ENCODE measurements at places on chromosomes 2 and 18.

GRCh38 chr2:176583607-176584006 lies 314.4 kb downstream of the MTX2 start:
- DNase-seq: peak; percentile 20

GRCh38 chr2:139798391-139798790 lies 1018.2 kb upstream of the NXPH2 start:
- no peak for DNase-seq

- DNase-seq: no peak
Measured at GRCh38 chr18:38961880-38962279, 1396.3 kb upstream of the CELF4 start.

- DNase-seq: no peak
Measured at GRCh38 chr2:176159663-176160250, 2.6 kb downstream of the HOXD3 start.

DNA sequence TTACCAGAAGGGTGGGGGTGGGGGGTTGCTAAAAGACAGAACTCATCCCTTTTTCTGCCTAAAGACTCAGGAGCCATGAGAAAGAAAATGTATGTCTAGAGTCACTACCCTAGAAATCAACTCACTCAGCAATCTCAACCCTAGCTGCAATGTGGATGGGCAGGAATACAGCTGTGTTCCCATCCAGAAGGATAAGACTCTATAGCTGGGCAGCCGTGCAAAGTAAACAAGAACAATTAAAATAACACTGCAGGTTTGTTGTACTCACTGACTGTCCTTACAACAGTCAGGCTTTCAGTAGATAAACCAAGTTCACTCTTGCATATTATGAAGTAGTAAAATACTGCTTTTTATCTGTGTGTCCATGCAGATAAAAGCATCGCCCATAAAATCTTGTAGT lies 74.0 kb downstream of the ESCO1 start:
- DNase-seq: no peak

DNA sequence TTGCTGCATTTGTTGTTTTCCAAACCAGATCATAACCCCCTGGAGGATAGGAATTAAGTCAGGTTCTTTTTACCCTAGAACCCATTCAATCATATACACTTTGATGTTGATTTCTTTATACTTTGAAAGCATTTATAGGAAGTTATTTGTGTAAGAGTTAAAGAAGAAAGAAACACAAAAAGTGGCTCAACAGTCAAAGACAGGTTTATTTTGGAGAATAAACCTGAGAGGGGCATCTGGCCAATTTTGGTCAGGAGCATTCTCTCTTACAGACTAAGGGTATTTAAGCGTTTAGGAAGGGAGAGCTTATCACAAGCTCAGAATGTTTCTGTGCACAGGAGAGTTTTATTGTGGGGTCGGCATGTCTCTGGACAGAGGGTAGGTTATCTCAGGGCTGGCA lies 398.0 kb downstream of the SPAG16 start:
- DNase-seq: no peak

DNA sequence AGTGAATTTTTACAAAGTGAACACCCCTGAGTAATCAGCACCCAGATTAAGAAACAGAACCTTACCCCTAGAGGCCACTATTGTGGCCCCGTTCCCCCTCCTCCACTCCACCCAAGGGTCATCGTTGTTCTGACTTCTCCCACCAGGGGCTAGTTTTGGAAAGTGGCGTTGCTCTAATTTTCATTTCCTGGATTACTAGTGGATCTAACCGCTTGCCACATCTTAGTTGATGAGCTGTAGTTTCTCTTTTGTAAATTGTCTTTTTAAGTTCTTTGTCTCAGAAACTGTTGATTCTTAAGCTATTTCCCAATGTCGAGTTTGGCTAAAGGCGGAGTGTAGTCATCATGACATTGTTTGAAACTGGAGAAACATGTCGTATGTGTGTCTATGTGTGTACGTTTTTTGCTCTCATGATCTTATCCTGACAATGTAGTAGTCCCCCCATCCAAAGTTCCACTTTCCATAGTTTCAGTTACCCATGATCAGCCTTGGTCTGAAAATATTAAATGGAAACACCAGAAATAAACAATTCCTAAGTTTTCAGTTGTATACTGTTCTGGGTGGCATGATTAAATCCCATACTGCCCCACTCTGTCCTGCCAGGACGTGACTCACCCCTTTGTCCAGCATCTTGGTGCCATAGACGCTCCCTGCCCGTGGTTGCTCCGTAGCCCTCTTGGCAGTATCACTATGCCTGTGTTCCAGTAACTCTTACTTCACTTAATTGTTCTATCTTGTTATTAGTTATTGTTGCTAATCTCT lies 71.0 kb upstream of the SP3 start:
- DNase-seq: peak; percentile 64

- no peak for DNase-seq
Measured at GRCh38 chr2:15799432-15799827, 140.9 kb upstream of the MYCN start.

GRCh38 chr2:36147670-36148390 lies 207.7 kb upstream of the CRIM1 start:
- DNase-seq: no peak

Data from AG20443 (cell line).